Right renal pelvis (tissue), 4 donors: ENCODE measurements at places on chromosomes 5 and 9.
A peak's percentile ranks its signal among the peaks of the same experiment; 100 is the strongest.

- DNase-seq, result no peak
Observed at GRCh38 chr5:178304016-178304415, 71.4 kb upstream of the PHYKPL start.

DNA sequence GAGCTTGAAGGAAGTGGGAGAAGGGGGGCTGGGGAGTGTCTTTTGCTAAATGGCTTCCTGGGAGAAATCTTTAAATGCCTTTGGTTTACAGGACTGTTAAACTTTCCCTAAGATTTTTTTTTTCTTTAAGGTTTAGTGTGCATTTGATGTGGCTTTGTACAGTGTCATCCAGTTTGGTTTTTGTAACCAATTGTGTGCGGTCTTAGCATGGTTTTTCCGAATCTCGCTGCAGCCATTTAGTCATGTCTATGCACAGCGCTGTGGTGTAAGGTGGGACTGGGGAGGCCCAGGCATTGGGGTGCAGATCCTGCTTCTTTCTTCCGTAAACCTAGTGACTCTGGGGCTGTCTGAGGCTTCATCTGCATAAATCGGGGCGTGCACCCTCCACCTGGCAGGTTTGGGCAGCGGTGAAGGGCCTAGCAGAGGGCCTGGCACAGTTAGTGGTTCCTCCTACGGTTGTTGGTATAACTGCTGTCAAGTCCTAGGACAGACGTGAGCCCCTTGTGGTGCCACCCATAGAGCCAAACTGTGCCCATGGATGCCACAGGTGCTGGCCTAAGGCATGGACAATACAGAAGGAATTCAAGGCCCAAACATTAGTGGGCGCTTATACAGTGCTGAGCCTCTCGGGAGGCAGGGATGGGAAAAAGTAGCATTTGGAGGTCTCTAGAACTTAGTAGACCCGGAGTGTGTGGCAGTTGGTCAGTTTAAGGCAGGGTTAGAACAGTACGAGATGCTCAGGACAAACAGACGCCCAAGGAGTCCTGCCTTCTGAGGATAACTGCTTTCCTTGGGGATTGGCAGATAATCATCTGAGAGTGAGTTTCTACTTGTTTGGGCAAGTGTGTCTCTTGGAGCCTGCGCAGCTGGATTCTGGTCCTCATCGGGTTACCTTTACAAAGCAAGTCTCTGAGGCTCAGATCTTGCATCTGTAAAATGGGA lies 1.5 kb downstream of the PRRC2B start:
- no peak for DNase-seq

DNA sequence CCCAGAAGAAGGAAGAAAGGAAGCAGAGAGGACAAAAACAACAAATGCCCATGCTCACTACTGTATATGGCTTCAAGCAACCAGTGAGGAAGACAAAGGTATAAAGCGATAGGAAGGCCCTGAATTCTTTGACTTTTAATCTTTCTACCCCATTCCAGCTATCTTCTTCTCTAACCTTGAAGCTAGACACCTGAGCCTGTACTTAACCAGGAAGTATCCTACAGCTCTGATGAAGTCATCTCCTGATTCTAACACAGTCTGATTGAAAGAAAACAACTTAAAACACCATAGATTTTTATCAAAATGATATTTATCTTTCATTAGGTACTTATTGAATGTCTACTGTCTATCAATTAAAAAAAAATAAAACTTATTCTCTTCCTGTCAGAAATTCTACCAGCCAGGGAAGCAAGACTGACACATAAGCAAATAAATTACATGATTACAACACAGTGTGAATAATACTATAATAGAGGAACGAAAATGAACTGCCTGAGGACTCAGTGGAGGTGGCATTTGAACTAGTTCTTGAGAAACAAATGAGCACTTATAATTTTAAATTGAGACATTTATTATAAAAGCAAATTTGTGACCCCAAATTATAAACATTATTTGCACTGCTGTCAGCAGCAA lies 123.3 kb upstream of the ELL2 start:
- DNase-seq, result no peak

GRCh38 chr5:10825897-10826644 lies 65.0 kb upstream of the DAP start:
- DNase-seq, result no peak

DNA sequence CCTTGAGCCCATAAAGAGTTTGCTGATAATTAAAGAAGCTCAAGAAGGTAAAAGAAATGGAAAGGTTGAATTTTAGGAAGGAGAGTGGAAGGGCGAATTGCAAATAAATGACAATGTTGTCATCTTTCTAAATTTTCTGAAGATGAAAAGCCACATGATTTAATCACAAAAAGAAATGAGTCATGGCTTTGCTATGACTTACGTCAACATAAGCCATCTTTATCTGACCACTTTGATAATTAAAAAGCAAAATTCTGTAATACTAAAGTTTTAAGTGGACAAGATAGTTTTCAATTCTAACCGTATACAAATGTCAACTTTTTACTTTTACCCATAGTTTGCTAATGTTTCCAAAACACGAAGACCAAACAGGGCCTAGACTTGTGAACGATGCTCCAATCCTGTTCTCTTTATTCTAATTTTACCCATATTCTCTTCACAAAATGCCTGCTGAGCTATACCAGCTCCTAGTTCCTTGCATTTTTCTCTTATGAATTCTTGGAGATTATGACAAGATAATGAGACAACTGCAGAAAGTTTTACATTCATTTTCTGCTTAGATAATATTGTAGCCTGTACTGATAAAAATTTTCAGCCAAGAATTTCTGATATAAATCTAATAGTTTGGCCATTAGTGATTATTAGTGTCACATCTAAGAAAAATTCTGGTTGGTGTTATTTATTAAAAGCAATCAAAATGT lies 21.8 kb upstream of the PRUNE2 start:
- no peak for DNase-seq

GRCh38 chr9:75161116-75161857 lies 73.0 kb downstream of the OSTF1 start:
- DNase-seq, result no peak

GRCh38 chr5:169764018-169764378 lies 126.9 kb downstream of the DOCK2 start:
- DNase-seq, result no peak

DNA sequence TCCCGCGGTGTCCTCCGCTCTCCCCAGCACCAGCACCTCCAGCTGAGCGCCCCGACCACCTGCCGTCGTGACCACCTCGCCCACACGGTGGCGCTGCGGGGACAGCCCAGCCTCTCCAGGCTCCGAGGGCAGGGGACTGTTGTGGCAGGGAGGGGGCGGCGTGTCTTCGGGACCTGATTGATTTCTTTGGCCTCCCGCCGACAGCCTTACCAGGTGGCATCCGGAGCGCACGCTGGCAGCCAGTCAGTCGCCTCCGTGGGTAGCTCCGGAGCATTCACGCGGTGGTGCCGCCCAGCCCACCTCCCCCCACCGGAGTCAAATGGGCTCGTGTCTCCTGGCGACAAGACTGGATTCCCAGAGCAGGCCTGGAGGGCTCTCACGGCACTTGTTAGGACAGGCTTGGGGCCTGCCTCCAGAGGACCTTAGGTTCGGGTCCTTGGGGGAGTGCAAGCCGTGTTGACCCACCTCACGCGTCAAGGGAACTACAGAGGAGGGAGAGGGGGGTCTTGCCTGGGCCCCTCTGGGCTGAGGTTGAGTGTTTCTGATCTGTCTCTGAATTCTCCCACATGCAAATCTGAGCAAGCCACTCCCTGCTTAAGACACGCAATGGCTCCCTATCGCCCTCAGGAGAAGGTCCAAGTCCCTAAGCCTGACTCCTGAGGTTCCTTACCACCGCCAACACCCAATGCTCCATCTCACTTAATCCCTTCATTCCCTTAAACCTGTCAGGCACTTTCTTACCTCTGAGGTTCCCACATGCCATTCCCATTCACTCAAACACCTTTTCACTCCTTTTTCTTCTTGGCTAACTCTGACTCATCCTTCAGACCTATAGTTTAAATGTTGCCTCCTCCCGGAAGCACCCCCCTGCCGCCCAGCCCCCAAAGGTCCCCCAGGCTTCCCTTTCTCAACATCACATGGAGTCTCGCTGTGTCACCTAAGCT lies 51.2 kb upstream of the GGTA1 start:
- peak; percentile 69 for DNase-seq

GRCh38 chr9:106869458-106869857 lies 6.5 kb downstream of the ZNF462 start:
- no peak for DNase-seq

- DNase-seq, result no peak
Observed at GRCh38 chr9:93254806-93255493, 71.0 kb downstream of the WNK2 start.

DNA sequence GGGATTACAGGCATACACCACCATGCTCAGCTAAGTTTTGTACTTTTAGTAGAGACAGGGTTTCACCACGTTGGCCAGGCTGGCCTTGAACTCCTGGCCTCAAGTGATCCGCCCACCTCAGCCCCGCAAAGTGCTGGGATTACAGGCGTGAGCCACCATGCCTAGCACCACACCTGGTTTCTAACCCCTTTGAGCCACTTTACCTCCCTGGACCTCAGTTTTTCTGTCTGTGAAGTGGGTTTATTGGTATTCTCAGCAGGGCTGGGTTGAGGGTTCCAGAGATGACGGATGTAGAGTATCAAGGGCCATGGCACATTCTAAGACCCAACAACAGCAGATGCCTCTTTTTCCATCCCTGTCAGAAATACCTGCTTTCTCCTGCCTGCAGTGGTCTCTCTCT lies 38.6 kb downstream of the AMBP start:
- no peak for DNase-seq

DNA sequence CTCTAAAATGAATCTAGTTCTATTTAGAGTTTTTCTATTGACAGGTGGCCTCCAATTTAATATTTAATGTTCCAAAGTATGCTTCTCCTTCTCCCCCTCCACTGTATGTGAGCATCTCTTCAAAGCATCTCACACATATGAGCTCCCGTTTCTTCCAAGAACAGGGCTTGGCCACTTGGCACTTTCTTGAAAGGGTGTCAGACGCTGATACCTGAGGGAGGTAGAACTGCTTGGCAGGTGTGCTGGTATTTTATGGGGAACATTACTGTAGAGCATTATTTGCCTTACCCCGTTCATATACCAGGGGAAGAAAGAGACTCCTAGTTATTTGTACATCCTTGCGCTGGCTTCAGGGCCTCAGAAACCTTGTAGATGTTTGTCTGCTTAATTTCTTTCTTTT lies 1.9 kb downstream of the RCL1 start:
- DNase-seq, result no peak

GRCh38 chr5:134758176-134758503 lies 439 bp upstream of the DDX46 start:
- no peak for DNase-seq

- peak; percentile 20 for DNase-seq
Observed at GRCh38 chr5:101390151-101390908, 487.2 kb upstream of the ST8SIA4 start.

- DNase-seq, result no peak
Observed at GRCh38 chr9:19162956-19163355, 35.7 kb upstream of the PLIN2 start.

DNA sequence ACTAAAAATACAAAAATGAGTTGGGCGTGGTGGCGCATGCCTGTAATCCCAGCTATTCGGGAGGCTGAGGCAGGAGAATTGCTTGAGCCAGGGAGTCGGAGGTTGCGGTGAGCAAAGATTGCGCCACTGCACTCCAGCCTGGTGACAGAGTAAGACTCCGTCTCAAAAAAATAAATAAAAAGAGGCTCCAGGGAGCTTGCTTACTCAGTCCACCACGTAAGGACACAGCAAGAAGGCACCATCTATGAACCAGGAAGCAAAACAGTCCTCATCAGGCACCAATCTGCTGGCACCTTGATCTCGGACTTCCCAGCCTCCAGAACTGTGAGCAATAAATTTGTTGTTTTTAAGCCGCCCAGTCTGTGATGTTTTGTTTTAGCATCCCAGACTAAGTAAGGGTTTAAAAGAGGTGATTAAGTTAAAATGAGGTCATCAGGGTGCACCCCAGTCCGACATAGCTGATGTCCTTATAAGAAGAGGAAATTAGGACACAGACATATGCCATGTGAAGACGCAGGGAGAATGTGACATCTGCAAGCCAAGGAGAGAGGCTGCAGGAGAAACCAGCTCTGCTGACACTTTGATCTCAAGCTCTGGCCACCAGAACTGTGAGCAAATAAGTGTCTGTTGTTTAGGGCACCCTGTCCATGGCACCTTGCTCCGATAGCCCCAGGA lies 45.9 kb downstream of the C9orf50 start:
- no peak for DNase-seq

GRCh38 chr9:116370556-116370955 lies 217.0 kb downstream of the PAPPA start:
- no peak for DNase-seq

GRCh38 chr9:111678293-111678692 lies 16.9 kb downstream of the GNG10 start:
- DNase-seq, result no peak

DNA sequence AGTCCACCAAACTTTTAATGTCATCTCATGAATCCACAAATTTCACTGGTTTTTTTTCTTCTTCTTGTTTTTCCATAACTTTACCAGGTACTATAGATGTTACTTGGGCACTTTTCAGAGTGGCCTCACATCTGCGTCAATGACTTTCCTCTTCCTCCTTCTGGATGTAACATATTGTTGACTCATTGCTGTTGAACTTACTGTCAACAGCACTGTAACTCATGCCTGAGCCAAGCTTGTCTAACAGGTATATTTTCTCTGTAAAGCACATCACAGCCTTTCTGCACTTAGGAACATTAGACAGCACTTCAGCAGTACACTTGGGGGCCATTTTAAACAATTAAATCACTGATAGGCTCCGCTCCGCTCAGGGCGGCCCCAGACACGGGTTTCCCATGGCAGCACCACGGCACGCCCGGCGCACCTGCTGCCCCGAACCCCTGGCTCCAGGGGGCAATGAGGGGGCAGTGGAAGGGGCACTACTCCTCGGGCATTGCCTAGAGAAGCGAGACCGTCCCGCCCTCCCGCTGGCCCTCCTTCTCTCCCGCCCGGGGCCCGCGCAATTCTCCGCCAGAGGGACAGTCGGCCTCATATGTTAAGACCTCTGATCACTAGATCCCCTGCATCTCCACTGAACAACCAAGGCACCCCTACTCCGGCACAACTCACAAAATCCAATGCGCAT lies 41.9 kb upstream of the SPATA31C2 start:
- DNase-seq, result no peak

- DNase-seq, result no peak
Observed at GRCh38 chr5:80277191-80277590, 21.3 kb upstream of the SERINC5 start.

DNA sequence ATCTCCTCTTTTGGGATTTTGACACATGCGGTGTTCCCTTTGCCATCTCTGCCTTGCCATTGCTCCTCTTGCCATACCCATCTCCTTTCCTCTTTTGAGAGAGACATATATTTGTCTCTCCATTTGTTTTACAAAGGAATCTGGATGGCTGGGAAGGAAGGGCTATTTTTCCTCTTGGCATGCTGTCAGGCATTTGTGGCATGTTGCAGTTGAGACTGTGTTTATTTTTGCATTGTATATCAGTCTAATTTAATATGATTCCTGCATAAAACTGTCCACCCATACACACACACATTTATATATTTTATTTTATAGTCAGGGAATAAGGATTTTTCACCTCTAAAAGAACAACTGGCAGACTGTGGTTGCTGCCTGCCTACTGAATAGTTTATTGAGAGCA lies 1105.8 kb upstream of the SEMA6A start:
- peak; percentile 28 for DNase-seq

- DNase-seq, result no peak
Observed at GRCh38 chr5:149478761-149479160, 72.5 kb downstream of the CSNK1A1 start.
